ENCODE measurements at places on chromosomes 2 and 18.
A peak's percentile ranks its signal among the peaks of the same experiment; 100 is the strongest.

DNA sequence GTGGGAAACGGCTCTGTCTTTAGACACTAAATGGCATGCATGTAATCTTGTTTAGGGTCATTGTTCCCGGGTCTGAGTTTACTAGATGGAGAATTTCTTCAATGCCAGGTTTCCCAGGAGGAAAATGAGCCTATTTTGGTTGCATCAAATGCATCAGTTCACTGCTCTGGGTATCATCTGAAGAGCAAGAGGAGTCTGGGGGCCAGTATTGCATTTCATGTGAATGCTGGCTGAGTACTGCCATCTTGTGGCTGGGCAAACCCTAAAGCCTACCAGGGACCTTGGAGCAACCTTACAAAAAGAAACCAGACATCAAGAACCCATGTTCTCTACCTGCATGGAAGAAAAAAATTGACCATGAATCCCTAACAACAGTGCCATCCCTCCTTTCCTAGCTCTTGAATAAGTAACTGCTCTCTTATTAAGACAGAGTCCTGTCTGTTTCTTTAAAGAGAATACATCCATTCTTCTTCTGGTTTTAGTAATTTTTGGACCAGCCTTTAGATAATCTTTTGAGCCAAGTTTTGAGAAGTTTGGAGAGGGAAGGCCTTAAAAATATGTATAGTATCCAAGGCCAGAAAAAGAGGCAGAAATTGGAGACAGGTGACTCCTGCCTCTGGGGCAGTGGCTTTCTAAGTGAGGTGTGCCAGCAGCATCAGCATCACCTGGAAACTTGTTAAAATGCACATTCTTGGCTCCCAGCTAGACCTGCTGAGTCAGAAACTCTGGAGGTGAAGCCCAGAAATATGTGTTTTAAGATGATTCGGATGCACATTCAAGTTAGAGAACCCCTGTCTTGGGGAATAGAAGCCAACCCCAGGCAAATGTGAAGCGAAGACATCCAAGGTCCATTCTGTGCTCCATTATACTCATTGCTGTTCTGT is 261.0 kb upstream of the CXCR4 start:
- DNase-seq = peak; percentile 35

- no peak for DNase-seq
Measured at GRCh38 chr2:222671259-222672067, at the start of gene MOGAT1. TSS of gene MOGAT1 (plus strand) at chr2:222671658. CDS start at chr2:222671786, 128 bp downstream.

DNA sequence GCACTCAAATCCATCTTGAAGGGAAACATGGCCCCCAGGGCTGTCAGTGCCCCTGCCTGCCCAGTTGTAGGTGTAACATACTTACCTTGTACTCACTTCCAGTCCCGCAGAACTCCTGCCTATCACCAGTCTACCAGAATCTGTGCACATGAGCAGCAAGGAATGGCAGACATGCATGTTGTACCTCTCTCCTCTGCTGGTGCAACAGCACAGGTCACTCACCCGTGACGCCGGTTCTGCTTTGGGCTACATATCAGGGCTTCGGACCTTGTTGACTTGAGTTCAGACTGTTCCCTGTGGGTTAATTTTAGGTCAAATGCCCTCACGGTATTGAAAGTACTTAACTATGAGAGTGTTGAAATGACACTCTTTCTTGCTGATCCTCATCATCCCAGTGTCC is 215.7 kb downstream of the TPGS2 start:
- DNase-seq = no peak

DNA sequence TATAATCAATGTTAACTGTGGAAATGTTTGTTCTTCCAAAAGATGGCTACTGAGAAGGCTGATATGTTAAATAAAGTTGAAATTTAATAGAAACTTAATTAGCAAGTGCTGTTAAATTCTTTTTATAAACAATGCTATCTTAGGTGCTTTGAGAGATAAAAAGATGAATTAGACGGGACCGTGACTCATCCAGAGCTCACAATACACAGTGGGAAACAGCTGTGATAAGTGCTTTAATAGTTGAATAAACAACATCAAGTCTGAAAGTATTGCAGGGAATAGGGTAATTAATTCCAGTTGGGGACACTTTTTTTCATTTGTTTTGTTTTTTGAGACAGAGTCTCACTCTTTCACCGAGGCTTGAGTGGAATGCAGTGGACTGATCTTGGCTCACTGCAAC is 85.5 kb upstream of the DTNA start:
- no peak for DNase-seq

DNA sequence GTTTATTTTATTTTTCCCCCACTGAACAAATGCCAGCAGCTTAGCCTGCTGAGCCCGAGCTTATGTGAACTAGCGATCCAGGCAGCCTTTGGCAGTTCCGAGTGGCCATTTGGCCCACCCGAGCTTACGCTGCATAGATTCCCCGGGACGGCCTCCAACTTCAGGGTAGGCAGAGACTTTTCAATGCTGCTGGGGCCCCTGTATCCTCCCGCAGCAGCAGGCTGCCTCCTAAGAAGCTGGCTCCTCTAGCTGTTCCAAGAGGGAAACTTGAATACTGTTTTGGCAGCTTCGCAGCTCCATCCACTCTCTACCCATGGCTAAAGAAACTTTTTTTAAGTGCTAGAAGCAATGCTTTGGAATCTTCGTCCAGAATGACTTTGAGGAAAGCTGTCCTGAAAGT is 295.2 kb downstream of the SS18 start:
- DNase-seq = no peak

GRCh38 chr18:42290318-42291307 is 335.6 kb downstream of the PIK3C3 start:
- DNase-seq = no peak

GRCh38 chr2:42223855-42224268 is 54.7 kb downstream of the EML4 start:
- no peak for DNase-seq

- DNase-seq = no peak
Measured at GRCh38 chr2:228157841-228158240, 23.6 kb downstream of the SPHKAP start.

- DNase-seq = no peak
Measured at GRCh38 chr2:8344144-8345097, 337.4 kb upstream of the ID2 start.

DNA sequence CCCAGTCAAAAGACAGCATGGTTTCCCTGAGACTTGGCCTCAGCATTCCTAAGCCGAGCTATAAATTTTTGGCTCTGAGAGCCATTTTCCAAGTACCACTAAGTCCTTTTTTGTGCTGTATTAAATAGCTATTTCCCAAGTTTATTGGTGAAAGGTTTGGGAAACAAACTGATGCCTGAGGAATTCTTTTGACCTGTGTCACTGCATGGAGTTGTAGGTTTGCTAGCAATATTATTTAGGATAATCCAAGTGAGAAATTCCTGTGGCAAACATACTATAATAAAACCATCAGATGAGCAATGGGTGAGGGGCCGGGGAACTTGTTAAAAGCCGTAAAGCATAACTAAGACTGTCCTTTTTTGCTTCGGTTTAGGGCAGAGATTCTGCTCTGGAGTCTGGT is 28.4 kb downstream of the ARHGAP28 start:
- DNase-seq = no peak

- DNase-seq = no peak
Measured at GRCh38 chr2:33893824-33894223, 294.7 kb upstream of the FAM98A start.

- no peak for DNase-seq
Measured at GRCh38 chr2:28403370-28403956, 10.8 kb downstream of the FOSL2 start.

GRCh38 chr2:60525899-60526298 is 27.6 kb downstream of the BCL11A start:
- no peak for DNase-seq

DNA sequence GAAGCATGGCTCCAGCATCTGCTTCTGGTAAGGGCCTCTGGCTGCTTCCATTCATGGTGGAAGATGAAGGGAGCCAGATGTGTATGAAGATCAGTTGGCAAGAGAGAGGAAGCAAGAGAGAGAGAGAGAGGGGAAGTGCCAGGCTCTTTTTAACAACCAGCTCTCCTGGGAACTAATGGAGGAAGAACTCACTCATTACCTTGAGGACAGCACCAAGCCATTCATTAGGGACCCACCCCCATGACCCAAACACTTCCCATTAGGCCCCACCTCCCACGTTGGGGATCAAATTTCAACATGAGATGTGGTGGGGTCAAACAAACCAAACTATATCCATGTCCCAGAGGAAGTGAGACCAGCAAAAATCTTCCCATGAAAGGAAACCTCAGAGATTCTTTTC is 124.8 kb upstream of the SIX2 start:
- DNase-seq = no peak

- peak; percentile 10 for DNase-seq
Measured at GRCh38 chr2:64525317-64525613, 1.1 kb downstream of the AFTPH start.

DNA sequence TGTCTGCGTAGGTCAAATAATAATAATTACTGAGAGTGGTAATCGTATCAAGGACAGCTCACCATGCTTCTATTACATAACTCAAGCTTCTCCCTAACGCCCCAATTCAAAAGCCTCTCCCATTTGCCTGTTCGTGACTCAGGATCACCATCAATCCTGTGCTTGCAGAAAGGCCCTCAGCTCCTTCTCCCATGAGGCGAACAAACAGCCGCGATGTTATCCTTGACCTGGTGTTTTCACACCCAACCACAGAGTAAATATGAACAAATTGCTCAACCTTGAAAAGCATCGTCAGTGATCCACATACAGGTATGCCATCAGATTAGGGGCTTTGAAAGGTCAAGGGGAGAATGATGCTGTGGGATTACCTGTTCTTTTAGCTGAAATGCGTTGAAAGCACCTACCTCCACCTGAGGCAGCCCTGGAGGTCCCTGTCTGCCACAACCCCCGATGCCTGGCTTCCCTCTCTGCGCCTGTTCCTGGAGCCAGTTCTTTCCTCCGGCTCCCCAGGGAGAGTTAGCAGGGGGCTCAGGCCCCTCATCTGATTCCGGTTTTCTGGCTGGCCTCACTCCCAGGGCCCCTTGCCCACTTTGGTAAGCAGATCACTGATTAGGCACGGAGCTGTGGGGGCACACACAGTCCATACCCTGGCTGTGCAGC is 39.1 kb upstream of the ODC1 start:
- DNase-seq = no peak

DNA sequence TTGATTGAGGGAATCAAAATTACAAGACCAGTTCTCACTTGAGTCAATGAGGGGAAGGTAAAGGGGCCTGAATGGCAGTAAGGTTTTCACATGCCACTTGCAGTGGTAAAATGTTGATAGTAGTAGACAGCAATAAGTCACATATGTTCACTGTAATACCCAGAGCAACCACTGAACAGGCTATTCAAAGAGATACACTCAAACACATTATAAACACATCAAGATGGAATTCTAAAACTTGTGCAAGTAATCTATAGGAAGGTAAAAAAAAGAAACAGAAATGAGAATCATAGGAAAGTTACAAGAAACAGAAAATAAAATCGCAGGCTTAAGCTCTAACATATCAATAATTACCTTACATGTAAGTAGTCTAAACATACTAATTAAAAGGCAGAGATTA is 86.6 kb upstream of the AFF3 start:
- no peak for DNase-seq

GRCh38 chr2:216664593-216665034 is 30.7 kb downstream of the IGFBP5 start:
- no peak for DNase-seq

DNA sequence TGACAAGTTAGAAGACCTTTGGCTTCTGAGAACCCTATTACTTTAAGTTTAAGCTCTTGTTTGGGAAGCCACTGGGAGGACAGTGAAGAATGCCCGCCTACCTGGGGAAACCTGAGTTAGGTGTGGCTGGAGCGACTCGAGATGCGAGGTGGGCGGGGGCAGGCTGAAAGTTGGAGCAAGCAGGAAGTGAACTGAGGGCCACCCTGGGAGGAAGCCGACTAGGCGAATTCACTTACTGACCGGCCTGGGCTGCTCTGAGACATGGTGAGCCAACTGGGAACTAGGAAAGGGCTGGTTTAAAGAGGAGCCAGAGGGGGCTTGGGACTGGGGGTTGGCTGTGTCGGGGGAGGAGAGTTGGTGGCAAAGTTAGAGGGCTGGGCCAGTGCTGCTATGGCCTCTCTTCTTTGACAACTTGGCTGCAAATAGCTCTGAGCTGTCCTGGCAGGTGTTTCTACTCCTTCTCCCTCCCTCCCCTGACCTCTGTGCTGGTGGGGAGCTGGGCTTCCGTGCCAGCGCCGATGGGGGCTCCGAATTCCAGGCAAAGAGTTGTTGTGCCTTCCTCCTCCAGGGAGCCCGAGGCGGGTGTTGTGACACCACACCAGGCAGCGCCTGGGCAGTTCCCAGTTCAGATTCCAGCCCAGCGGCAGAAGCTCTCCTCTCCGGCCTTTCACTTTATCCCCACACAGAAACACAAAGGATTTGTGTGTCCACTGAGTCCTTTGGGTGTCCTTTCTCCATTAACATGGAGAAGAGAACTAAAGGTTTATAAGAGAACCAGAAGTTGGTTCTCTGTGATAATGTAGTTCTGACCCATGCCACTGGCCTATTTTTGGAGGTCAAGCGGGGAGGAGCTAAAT is at the start of gene VAMP8:
Gene VAMP8 (plus strand): TSS at position 201 of the 857 bp plus-strand sequence. CDS start 61 bp downstream, at position 262.
- no peak for DNase-seq

- DNase-seq = no peak
Measured at GRCh38 chr2:96815326-96816126, 542 bp upstream of the CNNM3 start.

DNA sequence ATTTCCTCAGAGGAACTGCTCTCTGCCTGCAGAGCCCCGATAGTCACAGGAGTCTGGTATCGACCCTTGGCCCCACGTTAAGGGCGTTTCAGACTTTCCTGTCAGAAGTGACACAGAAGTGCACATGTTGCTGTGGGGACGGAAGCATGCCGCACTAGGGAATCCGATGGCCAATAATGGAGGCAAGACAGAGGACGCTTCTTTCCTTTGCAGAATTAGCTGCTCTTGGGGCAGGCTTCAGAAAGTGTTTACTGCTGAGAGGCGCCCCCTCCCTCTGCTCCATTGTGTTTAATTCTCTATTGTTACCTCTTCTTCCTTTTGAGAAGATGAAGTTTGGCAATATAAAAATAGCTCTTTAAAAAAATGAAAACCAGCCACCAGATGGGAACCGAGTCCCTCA is 118.6 kb upstream of the EML6 start:
- DNase-seq = no peak

DNA sequence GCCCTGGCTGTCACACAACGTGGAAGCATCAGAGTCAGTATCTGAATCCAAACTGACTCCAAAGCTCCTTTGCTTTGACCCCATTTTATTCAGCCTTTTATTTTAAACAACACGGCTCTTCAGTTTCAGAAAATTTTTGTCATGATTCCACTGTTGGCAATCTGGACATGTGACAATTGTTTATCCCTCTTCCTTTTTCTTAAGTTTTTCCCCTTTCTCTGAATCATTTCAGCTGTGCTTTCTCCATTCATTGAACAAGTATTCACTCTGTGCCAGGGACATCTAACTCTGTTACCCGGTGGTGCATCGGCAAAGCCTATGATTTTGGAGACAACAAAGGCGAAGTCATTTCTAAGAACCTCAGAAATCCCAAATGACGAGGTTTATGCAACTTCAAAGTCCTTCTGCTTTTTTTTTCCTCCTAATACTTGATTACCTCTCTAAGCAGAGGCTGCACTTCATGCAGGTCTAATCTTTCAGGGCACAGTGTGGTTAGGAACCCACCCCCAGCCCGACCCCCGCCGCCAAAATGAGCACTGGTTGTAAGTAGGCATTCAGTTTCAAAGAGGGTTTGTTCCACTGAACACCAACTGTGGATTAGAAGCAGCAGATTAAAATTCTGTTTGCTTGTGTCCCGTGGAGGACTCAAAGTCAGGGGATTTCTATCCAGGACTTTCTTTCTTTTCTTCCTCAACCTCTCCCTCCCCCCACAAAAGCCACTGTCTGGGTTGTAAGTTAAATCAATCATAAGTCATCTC is 18.6 kb downstream of the ST6GAL2 start:
- DNase-seq = no peak

GRCh38 chr2:123935405-123935804 is 89.7 kb upstream of the CNTNAP5 start:
- no peak for DNase-seq

- DNase-seq = no peak
Measured at GRCh38 chr18:48944634-48945033, 6.1 kb downstream of the SMAD7 start.
